ENCODE measurements at places on chromosomes 1 and 21.

- DNase-seq = no peak
Measured at GRCh38 chr1:27686223-27686990, 14.4 kb upstream of the IFI6 start.

GRCh38 chr1:214958486-214958885 is 124.1 kb upstream of the KCNK2 start:
- DNase-seq = peak; percentile 20

GRCh38 chr21:37145635-37146111 is 72.6 kb downstream of the TTC3 start:
- peak; percentile 76 for DNase-seq

GRCh38 chr1:245437369-245438062 is 282.7 kb downstream of the KIF26B start:
- no peak for DNase-seq

DNA sequence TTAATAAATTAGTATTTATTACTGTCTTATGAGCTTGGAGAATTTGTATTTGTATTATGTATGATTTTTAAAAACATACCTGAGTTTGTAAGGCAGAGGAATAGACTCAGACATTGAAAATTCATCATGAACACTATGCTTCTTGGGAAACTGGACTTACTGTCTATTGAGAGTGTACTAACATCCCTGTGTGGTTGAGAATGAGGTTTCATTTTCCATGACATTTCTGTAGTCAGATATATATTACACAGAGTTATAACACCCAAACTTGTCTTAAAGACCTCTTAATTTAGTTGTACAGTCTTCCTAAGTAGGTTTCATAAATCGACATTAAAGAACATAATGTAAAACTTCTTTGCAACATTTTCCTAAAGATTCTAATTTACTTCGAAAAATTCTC is 30.0 kb downstream of the PPP2R5A start:
- no peak for DNase-seq

GRCh38 chr1:34982820-34983376 is 2.2 kb downstream of the TMEM35B start:
- DNase-seq = no peak

DNA sequence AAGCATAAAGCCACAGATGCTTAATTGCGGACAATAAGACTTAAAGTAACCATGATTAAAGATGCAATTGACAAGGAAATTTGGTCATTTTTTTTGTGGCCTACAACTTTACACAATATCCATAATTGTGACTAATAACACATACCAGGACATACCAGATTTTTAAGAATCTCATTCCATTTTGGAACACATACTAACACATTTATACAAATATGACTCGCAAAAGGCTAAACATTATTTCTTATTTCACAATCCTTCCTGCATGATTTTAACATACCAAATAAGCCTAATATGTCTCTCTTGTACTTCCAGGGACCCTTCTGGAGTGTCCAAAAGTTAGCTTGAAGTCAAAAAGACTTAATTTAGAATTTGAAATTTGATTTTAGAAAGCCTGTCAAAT is 48.8 kb downstream of the DR1 start:
- DNase-seq = peak; percentile 12

DNA sequence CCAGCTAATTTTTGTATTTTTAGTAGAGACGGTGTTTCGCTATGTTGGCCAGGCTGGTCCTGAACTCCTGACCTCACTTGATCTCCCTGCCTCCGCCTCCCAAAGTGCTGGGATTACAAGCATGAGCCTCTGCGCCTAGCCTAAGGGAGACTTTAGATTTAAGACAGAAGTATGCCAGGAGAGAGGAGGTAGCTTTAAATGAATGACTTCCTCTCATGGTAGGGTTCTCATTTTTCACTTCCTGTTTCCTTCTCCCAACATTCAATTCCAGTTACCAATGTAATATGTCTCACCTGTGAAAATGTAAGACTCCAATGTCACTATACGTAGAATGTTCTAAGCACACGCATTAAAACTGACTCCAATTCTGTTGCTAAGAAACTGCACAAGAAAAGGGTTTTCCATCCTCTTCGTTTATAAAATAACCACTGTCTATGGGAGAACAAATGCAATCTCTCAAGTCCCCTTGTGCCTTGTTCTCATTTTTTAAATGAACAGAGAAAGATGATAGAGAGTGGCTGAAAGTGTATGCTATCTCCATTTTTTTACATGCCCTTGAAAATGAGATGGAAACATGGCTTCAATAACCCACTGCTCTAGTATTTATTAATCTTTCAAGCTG is 140.0 kb downstream of the SLC45A1 start:
- no peak for DNase-seq

DNA sequence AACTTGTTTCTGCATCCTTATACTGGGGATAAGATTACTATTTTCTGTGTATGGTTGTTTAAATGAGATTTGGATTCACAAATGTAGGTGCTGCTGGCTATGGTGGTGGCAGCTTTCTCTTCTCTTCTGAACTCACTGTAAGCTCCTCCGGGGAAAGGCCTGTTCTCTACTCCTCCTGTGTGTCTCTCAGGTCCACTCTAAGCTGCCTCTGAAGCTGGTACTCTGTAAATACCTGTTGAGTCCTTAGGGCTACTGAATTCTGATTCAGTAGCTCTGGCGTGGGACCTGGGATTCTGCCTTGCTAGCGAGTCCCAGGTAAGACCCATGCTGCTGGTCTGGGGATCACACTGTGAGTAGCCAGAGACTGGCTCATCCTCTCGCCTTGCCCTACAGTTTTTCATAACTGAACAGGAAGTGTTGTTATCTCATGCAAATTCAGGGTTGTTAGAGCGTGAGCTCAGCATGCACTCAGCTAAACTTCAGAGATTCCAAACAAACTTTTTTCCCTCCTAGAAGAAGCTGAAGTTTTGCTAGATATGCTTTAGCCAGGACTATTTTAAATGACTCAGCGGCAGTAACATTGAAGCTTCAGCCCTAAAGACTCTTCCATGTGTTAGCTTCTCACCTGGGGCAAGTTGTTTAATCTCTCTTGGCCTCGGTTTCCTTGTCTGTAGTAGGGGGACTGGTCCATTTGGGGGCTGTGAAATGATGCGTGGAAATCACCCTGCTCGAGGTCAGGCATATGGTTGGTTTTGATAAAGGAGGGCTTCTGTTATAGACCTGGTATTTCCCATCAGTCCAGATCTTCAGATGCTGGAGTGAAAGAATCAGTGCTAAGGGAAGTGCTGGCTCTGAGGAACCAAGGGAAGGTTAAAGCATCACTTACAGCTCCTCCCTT is 271.5 kb upstream of the TMEM51 start:
- DNase-seq = peak; percentile 9

DNA sequence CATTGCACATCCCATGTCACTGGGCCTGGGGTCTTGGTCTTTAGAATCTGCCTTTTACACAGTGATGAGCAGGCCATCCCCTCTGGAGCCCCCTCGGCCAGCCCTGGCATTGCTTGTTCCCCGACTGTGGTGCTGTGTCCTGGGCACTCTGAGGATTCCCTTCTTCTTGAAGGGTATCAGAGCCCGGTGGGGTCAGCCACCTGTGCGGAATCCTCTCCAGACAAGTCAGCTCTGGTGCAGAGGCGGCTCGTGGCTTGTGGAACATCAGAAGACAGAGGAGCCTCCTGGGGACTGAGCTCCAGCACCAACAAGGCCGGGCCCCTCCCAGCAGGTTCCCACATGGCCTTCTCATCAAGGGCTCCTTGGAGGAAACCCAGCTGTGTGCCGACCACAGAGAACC is 57.9 kb upstream of the AJAP1 start:
- DNase-seq = no peak

- DNase-seq = no peak
Measured at GRCh38 chr1:20721117-20722061, 3.6 kb upstream of the KIF17 start.

GRCh38 chr1:230350208-230350921 is 75.8 kb downstream of the PGBD5 start:
- DNase-seq = peak; percentile 6

- no peak for DNase-seq
Measured at GRCh38 chr21:37393786-37394185, 27.2 kb downstream of the DYRK1A start.

- no peak for DNase-seq
Measured at GRCh38 chr1:11952455-11953109, 18.1 kb downstream of the PLOD1 start.
